ENCODE measurements at places on chromosomes 3 and 15.

DNA sequence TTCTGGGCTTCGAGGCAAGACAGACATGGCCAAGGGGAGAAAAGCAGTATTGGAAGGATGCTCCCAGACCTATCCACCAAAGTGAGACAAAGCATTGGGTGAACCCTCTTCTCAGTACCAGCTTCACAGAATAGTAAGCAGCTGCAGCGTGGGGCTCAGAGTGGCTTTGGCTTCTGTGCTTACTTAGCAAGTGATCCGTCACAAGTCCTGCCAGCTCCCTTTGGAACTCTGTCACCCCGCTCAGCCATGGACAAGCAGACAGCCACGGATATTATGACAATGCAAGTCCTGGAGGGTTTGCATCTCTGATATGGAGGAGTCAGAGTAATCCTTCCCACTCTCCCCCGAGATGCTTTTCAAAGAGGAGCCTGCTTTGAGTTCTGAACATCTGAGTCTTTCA is 90.8 kb downstream of the SLCO3A1 start:
- no peak for DNase-seq

DNA sequence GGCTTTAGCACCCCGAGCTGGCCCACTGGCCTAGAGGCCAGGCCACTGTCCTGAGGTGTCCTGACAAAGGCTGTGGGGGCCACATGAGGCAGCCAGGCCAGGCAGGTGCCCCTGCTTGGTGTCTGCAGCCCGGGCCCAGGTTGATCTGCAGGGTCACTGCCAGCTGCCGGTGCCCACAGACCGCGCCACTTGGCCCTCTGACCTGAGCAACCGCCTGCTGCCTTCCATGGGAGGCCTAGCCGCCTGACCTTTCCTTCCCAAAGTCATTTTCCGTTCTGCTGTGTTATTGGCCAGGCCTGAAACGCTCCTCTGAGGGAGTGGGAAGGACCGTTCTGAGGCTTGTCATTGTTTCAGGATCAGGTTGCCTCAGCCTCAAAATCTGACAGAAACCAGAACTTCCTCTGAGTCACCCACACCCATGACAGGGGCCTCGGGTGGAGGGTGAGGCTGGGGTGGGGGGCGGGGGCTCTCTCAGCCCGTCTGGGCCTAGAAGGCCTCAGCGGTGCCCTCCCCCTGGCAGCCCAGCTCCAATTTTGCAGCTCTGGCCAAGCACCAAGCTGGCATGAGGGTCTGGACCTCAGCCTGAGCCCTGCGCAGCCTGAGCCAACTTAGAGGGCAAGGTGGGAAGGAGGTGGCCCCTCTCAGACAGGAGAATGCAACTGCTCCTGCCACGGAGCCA is 140.7 kb upstream of the MEF2A start:
- peak; percentile 22 for DNase-seq

DNA sequence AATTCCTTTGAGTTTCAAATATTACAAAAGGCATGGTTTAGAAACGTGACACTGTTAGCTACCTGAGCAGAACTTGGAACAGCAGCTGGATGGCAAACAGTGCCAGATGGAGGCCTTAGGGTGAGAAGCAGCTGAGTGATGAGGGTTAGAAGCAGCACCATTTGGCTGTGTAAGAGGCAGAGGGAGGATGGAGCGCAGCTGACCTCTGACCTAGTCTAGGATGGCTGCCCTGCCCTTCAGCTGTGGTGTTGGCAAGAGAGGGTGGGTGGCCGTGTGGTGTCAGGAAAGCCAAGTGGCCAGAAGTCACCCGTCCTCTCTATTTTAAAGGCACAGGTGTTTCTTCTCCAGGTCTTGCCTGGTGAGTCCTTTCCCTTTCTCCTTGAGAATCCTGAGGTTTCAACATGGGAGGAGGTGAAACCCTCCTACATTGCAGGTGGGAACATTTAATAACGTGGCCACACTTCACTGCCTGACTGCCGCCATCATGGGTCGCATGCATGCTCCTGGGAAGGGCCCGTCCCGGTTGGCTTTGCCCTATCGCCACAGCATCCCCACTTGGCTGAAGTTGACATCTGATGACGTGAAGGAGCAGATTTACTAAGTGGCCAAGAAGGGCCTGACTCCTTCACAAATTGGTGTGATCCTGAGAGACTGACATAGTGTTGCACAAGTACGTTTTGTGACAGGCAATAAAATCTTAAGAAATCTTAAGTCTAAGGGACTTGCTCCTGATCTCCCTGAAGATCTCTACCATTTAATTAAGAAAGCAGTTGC is 17.6 kb downstream of the BCL2L10 start:
- no peak for DNase-seq

DNA sequence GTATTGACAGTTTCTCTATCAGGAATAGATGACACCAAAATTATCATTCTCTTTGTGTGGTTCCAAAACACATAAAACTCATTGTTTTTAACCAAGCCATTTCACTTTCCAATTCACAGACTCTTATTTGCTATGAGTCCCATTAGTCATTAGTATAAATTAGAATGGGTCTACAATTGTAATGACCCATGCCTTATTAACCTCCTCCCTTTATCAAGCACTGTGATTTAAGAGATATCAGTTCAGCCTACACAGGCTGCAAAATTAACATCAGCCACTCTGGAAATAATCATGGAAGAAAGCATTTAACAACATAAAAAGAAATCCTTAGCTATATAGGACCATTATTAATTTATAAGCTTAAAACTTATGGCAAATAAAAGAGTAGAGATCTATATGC is 440.6 kb downstream of the GBE1 start:
- no peak for DNase-seq

DNA sequence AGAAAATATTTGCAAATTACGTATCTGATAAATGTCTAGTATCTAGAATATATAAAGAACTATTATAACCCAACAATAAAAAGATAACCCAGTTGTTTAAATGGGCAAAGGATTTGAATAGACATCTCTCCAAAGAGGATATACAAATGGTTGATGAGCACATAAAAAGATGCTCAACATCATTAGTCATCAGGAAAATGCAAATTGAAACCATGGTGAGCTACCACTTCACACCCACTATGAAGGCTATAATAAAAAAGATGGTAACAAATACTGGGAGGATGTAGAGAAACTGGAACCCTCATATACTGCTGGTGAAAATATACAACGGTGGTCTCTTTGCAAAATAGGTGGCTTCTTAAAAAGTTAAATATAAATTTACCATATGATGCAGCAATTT is 28.0 kb downstream of the RAD51 start:
- peak; percentile 29 for DNase-seq

GRCh38 chr3:39941931-39942330 is 132.5 kb downstream of the MYRIP start:
- DNase-seq, result no peak

DNA sequence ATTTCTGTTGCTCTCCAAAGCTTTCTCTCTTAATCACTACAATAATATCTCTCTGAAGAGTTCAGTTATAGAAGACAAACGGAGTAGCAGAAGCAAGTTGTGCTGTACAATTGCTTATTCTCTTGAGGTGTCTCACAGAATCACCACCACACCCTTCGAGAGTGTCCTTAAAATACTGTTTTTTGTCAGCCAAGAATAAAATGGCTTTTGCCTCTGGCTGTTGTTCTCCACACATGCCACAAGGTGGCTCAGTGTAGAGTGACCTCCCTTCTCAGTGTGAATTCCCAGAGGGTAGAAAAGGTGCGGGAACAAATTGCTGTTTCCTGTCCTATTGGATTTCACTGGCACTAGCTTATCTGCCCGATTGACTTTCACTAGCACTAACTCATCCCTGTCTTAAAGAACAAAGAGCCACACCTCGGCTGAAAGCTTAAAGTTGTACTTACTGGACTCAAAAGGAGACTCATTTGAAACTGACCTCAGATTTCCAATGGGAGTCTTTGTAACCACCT is 134.2 kb upstream of the SATB1 start:
- DNase-seq, result peak; percentile 61

- DNase-seq, result no peak
Measured at GRCh38 chr15:95580121-95580520, 750.4 kb upstream of the NR2F2 start.

DNA sequence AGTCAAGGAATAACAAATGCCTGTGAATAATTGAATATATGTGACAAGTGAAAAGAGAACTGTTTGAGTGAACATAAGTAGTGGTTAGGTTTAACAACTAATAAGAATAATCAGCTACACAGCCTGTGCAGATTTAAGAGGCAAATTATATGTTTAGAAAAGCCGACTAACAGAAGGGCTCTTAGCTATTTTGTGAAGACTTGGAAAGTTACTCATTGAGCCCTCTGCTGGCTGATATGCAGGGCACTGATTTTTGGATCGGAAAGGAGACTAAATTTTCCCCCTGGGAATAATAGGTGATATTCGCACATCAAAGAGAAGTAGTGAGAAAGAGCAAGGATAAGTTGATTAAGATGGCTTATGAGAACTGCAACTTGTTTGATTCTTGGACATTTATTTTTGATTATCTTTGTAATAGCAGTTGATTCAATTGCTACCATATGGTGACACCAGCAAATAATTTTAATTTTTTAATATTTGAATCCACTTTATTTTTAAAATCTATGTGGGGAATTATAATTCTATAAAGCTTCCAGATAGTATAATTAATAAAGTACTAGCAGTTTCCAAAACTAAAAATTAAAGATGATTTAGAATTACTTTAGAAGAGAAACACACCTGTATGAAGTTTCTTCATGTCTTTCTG is 156.2 kb downstream of the NLGN1 start:
- DNase-seq, result peak; percentile 73

GRCh38 chr3:27353221-27353620 is 16.0 kb downstream of the NEK10 start:
- DNase-seq, result no peak

DNA sequence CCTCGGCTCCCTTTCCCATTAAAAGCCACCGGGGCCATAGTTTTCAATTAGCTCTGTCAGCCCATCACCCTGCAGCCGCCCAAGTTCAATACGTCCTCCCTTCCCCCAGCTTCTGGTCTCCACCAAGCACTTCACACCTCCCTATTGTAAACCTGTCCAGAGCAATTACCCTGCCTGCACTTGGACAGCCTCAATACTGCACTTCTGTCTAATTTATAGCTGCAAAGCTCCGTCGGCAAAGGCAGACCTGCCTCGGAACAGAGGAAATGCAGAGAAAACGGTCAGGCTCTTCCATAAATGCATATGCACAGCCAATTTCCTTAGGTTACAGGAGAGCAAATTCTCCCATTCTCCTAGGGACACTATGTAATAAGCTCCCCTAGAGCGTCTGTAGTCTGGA is 21.9 kb downstream of the LRIG1 start:
- no peak for DNase-seq

- no peak for DNase-seq
Measured at GRCh38 chr15:42457445-42458442, 33.2 kb downstream of the ZNF106 start.

DNA sequence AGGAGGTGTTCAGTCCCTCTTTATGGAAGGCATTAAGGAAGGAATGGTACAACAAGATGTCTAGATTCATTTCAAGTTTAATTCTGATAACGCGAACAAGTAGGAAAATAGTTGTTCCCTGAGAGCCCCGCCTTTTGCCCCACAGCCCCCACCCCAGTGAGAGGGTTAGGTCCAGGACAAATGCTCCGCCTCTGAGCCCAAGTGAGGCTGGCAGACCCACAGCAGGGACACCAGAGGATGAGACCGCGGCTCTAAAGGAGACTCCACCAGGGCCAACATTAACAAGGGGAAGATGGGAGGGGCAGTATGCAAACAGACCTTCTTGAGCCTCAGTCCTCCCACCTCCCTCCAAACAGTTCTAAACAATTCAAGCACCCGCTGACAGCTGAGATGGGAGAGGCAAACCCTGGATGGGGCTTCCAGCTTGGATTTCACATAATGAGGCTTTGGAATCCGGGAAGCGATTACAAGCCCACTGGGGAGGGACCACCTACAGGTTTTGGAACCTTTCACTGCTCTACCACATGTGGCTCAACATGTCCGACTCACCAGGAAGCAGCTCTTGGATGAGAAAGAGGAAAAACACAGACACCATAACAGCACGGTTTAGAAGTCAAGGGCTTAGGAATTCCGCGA is 42.9 kb upstream of the IREB2 start:
- no peak for DNase-seq

DNA sequence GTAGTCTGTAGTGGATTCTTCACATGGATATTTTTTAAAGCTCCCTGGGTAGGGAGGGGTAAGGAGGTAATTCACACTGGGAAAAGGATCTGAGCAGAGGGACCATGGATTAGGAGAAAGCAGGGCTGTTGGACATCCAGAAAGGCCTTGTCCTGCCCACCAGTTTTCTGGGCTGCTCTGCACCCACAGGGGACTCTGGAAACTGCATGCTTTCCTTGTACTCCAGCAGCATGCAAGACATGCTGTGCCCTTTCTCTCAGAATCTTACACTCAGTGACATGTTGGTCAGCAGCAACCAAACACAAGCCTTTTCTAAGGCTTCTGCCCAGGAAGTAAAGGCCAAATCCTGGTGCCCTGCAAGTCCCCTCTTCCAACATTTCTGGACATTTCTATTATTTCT is 2.5 kb upstream of the FBN1 start:
- no peak for DNase-seq

- no peak for DNase-seq
Measured at GRCh38 chr3:70647094-70647493, 334.7 kb upstream of the MDFIC2 start.

DNA sequence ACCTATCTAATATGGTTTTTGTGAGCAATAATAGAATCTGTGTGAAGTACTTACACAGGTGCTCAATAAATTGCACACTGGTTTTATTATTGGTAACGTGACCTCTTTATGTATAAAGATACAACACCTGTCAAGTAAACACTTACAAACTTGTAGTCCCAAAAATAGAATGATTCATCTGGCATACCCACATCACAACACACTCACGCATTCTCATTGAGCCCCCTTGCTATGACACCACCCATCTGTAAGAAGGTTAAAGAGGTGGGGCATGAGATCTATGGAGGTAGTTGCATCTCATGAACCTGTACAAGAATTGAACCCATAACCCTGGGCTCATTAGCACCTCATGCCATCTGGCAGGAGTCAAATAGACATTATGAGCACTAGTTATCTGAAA is 134.9 kb upstream of the THBS1 start:
- no peak for DNase-seq

GRCh38 chr15:36951731-36952247 is 148.6 kb downstream of the MEIS2 start:
- DNase-seq, result peak; percentile 96

GRCh38 chr3:125103406-125103805 is 47.6 kb upstream of the HEG1 start:
- peak; percentile 22 for DNase-seq

DNA sequence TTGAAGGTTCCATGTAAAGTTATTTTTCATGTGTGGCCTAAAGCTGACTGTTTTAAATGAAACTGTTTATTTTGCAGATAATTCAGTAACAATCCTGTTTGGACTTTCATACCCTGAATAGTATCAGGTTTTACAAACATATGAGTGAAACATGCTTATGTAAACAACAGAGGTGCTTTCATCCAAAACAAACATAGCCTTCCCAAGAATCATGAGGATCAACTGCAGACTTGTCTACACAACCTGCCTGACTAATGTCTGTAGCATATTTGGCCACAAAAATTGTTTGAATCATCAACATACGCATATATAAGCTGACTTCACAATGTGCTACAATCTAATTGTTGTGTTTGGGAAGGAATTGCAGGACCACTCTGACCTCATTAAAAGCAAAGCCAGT is 190.4 kb downstream of the DIPK2A start:
- no peak for DNase-seq

All from RKO (cell line).